ENCODE measurements at places on chromosomes 13 and 19.

GRCh38 chr19:16595097-16595496 lies 22.9 kb upstream of the SLC35E1 start:
- no peak for DNase-seq

DNA sequence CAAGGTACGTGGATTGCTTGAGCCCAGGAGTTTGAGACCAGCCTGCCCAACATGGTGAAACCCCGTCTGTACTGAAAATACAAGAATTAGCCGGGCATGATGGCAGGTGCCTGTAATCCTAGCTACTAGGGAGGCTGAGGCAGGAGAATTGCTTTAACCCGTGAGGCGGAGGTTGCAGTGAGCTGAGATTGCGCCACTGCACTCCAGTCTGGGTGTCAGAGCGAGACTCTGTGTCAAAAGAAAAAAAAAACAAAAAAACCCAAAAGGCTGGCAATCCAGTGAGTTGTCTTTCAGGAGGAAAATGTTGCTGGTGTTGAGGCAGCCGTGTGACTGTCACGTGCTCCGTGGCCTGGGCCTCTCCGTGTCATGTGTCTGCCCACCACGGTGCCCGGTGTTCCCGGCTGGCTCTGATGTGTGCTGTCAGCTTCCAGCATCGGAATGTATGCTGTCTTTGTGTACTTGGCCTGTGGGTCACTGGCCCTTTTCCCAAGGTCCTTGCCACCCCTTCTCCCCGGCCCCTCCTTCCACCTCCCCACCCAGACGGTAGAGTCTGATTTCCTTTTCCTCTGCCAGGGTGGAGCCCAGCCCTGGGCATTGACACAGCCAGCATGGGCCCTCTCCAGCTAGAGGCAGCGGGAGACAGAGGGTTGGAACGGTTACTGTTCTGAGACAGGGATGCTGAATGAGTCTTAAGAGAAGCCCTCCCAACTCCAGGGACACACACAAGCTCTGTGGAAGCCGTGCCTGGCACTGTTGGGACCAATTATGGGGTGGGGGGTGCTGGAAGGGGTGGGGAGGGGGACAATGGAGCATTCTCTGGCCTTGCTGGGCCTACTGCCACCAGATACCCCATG lies 7.2 kb upstream of the TUBB4A start:
- no peak for DNase-seq

GRCh38 chr19:45981350-45981749 lies 7.7 kb upstream of the NOVA2 start:
- DNase-seq, result no peak

GRCh38 chr13:86541461-86541860 lies 742.2 kb upstream of the SLITRK6 start:
- DNase-seq, result no peak

DNA sequence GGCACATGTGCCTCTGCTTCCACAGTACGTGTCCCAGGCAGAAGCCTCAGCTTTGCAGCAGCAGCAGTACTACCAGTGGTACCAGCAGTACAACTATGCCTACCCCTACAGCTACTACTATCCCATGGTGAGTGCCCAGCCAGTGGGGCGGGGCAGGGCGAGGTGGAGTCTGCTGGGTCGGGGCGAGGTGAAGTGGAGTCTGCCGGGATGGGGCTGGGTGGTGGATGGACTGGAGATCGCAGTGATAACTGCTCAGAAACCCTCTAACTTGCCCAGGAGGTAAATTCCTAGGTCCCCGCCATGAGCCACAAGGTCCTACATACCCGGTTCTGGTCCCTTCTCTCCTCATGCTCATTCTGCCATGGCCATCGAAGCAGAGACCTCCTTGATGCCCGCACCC lies 3.6 kb downstream of the LENG8 start:
- no peak for DNase-seq

DNA sequence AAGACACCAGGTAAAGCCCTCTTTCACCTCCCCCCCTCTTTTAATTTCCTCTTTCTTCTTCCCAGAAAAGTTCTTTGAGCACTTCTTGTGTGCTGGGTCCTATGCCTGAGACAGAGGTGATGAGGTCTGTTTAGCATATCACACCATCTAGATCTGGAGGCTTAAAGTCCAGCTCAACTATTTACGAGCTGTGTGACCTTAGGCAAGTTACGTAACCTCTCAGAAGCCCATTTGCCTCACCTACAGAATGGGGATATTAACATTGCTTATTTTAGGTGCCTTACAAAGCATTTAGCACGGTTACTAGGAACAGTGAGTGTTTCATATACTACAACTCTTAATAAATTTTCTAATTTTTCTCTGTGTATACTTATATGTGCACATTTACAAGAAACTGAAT lies 47.7 kb downstream of the ADGRE1 start:
- no peak for DNase-seq

Data from stimulated activated CD8-positive, alpha-beta memory T cell treated with anti-CD3 and anti-CD28 coated beads, Interleukin-15, amount 100 ng/mL, for 24 hours (primary cell).